Cerebellar nuclear complex (tissue), 1 donor: ENCODE measurements at places on chromosomes 1 and 21.
A peak's percentile ranks its signal among the peaks of the same experiment; 100 is the strongest.

GRCh38 chr1:33242652-33243051 lies 13.6 kb upstream of the ZNF362 start:
- no peak for DNase-seq

GRCh38 chr1:20183616-20184271 lies 2.2 kb upstream of the UBXN10 start:
- DNase-seq = no peak

GRCh38 chr1:67941746-67942145 lies 108.5 kb upstream of the GNG12 start:
- DNase-seq = no peak

GRCh38 chr1:96060621-96061020 lies 661.0 kb upstream of the PTBP2 start:
- no peak for DNase-seq

GRCh38 chr1:52955129-52955970 lies 28.3 kb downstream of the SCP2 start:
- DNase-seq = no peak

DNA sequence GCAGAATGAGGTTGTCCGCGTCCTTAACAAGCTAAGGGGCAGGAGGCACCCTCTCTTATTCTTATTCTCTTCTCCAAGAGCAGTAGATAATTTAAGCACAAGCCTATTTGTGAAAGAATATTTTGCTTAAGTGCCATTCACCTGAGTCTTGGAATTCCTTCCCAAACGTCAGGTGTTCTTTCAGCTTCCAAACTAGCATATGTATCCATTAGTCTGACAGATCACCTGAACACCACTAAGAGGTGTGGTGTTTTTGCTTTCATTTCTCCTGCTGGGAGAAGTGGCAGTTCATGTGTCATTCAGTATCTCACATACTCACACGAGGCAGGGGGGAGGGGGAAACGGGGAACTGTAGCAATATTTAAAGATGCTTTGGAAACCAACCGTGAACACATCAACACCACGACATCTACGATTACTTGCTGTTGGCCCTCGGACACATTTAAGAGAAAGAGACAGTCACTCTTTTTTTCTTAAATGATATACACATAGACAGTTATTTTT lies 45.5 kb upstream of the RBM15 start:
- no peak for DNase-seq

DNA sequence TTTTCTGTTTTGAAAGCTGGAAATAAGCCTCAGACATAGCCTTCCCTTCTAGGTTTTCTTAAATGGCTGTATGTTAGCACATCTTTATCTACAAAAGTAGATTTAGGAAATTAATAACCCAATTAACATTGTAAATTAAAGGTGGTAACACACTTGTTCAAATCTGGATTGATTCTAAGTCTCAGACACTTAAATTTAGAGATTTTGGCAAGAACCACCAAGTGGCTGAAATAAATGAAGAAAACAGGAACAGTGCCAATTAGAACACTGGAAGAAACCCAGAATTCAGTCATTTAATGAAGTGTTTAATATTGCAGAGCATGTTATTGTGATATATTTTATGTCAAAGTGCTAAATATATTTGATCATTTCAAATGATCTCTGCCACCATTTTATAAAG lies 628.2 kb downstream of the USP25 start:
- DNase-seq = no peak

- DNase-seq = no peak
Measured at GRCh38 chr1:147534386-147534785, 6.9 kb upstream of the BCL9 start.

GRCh38 chr1:9080705-9081291 lies 11.4 kb upstream of the SLC2A5 start:
- DNase-seq = no peak

DNA sequence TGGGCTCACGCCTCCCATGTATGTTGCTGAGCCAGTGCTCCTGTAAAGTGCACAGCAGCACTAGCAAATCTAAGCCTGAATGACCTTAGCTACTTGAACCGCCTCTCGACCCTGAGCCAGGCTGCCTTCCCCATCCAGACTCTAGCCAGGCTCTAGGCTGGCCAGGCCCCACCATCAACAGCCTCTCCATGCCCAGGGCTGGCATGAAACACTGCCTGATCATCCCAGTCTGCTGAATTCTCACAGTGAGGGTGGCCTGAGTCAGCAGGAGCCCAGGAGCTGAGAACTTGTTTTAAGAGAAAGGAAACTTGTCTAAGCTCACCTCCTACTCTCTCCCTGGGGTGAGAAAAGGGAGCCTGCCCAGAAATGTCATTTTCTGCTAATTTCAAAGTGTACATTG lies 733.3 kb downstream of the PTPRU start:
- DNase-seq = no peak

- DNase-seq = no peak
Measured at GRCh38 chr1:154786804-154787570, 83.1 kb downstream of the KCNN3 start.

DNA sequence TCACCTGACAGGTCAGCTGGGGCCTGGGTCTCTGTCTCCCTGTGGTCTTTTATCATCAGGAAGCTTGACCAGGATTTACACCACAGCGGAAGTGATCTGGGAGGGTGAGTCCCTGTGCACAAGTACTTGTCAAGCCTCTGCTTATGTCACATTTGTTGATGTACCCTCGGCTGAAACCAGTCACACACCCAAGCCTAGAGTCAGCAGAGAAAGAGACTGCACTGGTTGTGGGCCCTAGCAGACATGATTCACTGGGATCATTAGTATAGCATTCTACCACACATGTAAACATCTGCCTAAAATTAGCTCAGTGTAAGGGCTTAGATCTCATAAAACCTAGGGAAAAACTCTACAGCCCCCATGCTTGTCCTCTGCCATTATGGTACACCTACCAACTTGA lies 79.3 kb upstream of the LAMC2 start:
- DNase-seq = no peak

DNA sequence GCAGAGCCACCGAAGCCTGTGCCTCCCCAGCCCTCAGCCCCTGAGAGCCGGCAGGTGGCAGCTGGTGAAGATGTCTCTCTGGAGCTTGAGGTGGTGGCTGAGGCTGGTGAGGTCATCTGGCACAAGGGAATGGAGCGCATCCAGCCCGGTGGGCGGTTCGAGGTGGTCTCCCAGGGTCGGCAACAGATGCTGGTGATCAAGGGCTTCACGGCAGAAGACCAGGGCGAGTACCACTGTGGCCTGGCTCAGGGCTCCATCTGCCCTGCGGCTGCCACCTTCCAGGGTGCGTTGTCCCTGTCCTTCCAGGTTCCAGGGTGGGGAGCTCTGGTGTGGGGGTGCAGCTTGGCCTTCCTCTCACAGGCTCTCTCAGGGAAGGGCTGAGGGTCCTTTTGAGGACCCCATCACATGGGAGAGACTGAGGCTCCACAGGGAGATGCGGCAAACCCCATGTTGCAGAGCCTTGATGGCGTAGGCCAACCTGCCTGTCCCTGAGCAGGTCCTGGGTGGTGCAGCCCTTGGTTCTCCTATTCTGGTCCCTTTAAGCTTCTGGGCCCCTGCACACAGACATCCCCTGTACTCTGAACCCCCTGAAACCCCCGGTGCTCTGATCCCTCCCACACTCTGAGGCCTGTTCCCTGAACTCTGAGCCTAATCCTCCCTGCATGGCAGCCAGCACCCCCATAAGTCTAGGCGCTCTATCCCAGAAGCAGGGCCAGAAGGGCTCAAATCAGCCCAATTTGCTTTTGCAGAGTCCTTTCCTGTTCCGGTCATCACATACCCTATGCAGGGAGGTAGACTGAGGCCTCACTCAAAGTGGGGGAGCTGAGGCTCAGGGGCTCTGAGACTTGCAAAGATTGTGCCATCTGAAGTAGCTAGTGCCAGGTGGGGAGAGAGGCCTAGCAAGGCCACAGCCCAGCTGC lies 88.5 kb downstream of the TRIM11 start:
- no peak for DNase-seq

DNA sequence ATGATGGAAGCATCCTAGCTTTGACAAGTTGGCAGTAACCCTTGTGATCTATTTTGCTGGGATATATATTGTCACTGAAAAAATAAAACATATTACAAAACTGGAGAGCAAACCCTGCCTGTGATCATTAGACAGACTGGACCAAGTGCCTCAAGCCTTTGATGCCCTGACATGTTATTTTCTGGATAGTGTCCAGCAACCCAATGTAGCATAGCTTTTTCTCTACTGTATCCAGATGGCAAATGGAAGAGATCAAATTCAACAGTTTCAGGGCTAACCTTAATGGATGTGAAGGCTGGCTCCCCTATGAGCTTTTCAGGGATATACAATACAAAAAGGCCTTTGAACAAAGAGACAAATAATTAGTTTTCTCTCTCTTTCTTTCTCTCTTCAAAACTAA lies 25.1 kb downstream of the WARS2 start:
- peak; percentile 14 for DNase-seq

GRCh38 chr21:34916446-34916845 lies 132.7 kb downstream of the RUNX1 start:
- no peak for DNase-seq

- DNase-seq = no peak
Measured at GRCh38 chr1:27542463-27543273, 52.7 kb upstream of the WASF2 start.

- DNase-seq = no peak
Measured at GRCh38 chr1:53799141-53799540, 39.0 kb downstream of the NDC1 start.

DNA sequence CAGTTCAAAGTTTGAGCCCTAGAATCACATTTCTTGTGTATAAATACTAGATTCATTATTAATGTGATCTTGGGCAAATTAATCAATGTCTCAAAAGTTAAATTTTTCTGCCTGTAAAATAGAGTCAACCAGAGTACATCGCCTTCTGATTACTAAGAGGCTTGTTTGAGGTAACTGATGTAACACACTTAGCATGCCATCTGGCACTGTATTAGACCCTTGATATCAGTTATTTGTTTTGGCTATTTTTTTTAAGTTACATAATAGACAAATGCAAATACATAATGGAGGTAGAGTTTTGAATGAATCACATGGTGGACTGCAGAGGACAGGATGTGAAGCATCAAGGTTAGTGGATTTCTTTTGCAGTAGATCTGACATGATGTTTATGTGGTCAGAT lies 298.4 kb downstream of the ADGRL2 start:
- DNase-seq = no peak

DNA sequence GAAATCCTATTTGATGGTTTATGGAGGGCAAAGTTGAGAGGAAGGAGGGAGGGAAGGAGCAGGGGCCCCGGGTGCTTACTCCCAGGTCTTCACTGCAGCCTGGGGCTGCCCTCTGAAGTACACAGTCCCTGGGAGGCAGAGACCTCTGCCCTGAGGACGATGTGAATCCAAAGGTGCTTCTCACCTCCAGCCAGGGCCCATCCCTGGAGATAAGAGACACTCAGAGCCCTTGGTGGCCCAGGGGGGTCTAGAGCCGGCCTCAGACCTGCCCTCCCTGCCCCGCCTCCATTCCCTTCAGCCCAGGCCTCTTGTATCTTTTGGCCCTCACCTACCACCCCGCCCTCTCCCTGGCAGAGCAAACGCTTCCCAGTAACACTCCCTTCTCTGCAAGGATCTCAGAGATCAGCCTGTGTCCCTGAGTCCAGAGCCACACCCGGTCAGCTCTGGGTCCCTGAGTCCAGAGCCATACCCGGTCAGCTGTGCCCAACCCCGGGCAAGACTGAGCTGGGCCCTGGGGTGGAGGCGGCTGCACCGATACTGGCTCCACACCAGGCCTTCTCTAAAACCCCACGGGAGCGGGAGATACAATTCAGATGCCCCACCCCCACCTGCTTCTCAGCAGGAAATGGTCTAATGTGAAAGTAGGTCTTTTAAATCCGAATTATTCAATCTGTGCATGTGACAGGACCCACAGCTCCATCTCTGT lies 3.6 kb upstream of the GNB1 start:
- DNase-seq = no peak

DNA sequence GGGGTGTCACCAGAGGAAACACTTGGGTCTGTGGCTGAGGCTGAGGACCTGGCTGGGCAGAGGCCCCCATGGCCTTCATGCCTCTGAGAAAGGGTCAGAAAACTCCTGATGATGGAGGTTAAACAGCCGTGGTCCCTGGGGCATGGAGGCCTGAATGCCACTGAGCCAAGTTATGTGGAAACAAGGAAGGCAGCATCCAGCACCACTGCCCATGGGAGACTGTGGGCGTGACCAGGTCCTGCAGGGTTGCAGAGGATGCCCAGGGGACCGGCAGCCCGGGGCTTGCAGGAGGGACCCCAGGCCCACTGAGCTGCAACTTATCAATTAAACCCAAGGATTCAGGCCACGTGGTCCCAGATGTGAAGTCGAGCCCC lies 18.9 kb upstream of the COL6A2 start:
- no peak for DNase-seq
